Hepatocyte (in vitro differentiated cells): ENCODE measurements at places on chromosomes 7 and 10.

- DNase-seq = no peak
These were observed 157.4 kb downstream of the NXPH1 start for GRCh38 chr7:8590791-8591190.

DNA sequence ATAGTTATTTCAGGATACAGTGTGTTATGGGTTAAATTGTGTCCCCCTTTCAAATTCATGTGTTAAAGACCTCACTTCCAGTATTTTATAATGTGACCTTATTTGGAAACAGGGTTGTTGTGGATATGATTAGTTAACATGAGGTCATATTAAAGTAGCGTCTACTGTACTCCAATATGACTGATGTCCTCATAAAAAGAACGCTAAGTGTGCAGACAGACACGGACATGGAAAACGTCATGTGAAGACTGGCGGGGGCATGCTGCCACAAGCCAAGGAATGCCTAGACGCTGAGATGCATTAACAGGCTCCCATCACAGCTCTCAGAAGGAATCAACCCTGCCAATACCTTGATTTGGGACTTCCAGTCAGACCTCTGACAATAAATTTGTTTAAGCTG is 1.5 kb upstream of the WDR37 start:
- no peak for DNase-seq

DNA sequence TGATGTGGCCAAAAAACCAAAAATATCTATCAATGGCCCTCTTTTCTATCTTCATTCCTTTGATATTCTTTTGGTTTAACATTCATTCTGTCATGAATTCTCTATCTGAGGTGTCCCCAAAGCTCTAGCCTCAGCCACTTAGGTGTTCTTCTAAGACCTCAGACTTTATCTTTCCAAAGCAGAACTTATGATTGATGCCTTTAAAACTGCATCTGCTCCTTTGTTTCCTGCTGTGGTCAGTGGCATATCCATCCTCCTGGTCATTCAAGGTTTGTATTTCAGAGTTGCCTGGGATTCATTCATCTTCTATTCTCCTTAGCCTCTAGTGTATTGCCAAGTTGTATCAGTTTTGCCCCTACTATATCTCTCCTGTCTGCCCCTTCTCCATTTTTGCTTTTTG is 30.6 kb downstream of the FHIP2A start:
- DNase-seq = no peak

DNA sequence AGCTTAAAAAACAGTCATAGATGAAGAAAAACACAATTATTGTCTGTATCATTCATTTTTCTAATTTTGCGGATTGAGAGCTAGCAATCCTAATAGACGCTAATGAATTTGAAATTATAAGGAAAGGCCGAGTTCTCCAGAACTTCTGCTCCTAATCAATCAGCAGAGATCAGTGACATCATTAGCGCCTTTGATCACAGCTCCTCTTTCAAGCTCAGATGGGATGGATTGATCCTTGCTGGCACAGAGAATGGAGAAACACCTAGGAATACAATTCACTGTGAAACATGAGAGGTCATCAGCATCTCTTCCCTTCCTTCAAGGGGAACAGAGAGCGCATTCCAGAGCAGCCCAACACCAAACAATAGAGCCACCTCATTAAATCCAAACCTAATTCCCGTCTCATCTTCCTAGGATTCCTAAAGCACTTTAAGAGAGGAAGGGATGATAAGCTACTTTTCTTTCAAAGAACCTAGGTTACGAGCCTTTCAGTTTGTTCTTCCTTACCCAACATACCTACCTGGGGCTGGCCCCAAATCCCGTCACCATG is 24.4 kb downstream of the GLI3 start:
- DNase-seq = no peak

- DNase-seq = no peak
These were observed 23.1 kb downstream of the WNT8B start for GRCh38 chr10:100485801-100486495.

DNA sequence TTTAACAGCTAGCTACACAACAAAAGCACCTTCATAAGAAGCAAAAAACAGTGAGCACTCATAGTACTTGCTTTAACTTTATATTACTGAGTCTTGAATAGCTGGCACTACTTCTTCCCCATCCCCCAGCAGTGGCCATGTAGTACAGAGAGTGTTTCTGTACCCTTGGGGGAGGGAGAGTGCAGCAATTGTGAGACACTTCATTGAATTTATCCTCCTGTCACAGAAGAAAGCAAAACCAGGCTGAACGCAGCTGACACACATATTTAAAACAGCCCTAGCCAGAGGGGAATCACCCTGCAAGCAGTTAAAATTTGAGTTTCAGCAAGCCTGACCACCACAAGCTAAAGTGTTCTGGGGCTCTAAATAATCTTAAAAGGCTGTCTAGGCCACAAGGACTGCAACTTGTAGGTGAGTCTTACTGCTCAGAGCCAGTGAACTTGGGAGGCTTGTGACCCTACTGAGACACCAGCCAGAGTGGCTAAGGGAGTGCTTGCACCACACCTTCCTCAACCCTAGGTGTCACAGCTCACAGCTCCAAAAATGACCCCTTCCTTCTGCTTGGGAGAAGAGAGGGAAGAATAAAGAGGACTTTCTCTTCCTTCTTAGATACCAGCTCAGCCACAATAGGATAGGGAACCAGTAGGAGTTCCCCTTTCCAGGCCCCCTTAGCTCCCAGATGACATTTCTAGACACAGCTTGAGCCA is 97.7 kb upstream of the MEOX2 start:
- DNase-seq = no peak

- DNase-seq = no peak
These were observed 1.3 kb upstream of the DMBT1 start for GRCh38 chr10:122559228-122559627.

DNA sequence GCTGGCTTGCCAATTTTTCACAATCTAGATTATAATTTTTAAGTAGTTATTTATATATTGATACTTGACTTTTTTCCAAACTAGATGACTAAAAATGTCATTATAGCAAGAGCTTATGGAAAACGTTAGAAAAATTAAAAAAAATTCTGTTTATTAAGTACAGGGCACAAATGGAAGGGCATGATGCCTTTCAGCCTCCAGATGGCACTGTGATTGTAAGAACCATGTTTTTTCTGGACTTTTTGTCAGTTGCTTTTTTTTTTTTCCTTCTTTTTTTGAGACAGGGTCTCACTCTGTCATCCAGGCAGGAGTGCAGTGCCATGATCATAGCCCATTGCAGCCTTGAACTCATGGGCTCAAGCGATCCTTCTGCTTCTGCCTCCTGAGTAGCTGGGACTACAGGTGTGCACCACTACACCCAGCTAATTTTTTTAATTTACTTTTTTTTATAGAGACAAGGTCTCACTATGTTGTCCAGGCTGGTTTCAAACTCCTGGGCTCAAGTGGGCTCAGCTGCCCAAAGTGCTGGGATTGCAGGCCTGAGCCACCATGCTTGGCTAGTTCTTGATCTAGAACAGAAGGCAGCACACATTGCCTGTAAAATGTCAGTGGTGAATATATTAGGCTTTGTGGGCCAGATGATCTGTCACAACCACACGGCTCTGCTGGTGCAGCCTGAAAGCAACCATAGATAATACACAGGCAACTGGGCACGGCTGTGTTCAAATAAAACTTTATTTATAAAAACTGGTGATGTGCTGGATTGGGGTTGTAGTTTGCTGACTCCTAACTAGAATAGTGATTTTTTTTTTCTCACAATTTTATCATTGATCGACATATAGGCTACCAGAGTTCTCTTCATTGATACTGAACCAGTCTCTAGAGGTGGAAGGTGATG is 27.4 kb downstream of the UCMA start:
- peak; percentile 61 for DNase-seq

- DNase-seq = peak; percentile 67
These were observed 200.5 kb upstream of the KIAA1217 start for GRCh38 chr10:24008164-24009091.

- DNase-seq = no peak
These were observed 44.7 kb downstream of the GRK5 start for GRCh38 chr10:119252051-119252465.

GRCh38 chr7:8291397-8292141 is 29.6 kb upstream of the ICA1 start:
- DNase-seq = no peak

GRCh38 chr10:71094712-71095390 is 117.5 kb upstream of the UNC5B start:
- DNase-seq = no peak

DNA sequence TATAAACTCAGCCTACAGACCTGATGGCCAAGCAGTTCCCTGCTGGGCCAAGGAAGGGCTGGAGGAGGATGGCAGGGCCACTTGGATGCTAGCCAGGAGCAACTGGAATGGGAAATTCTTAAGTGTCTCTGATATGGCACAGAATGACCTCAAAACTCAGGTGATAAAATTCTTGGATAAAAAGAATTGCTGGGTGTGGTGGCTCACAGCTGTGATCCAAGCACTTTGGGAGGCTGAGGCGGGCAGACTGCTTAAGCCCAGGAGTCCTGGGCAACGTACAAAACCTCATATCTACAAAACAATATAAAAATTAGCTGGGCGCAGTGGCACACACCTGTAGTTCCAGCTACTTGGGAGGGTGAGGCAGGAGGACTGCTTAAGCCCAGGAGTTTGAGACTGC is 14.0 kb upstream of the PKD1L1 start:
- no peak for DNase-seq

DNA sequence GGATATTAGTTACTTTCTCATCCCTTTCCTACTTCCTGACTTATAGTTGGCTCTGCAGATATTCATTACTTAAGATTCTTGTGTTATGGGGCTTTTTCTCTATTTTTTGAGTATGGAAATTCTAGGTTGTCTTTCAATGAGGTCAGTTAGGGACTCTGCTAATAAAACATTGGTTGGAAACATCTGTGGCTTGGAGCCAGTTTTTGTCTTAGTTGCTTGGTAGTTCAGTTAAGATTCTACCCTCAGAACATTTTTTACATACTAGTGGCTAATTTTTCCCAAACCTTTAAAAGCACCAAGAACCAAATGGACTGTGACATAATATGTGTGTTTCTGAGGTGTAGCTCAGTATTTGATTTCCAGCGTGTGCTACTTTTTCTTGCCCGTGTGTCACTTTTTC is 305.6 kb upstream of the FZD1 start:
- no peak for DNase-seq

- peak; percentile 21 for DNase-seq
These were observed 1239.2 kb downstream of the REEP3 start for GRCh38 chr10:64760371-64760770.

DNA sequence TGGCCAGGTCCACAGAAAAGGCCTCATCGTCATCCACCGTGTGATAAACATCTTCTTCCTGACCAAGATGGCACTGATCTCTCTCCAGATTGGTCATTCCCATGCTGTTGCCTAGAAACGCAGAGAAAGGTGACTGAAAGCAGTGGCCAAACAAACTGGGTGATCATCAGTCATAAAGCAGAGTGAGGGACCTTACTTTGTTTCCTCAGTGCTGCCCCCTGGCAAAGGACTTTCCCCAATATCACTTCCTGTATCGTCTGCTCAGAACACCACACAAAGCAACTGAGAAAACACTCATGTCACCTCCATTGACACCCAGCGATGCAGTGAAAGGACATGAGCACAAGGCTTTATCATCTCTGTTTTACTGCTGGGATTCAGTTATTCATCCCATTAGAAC is 40.0 kb upstream of the TM9SF3 start:
- no peak for DNase-seq

GRCh38 chr10:77604063-77604462 is 33.5 kb downstream of the KCNMA1 start:
- DNase-seq = no peak

DNA sequence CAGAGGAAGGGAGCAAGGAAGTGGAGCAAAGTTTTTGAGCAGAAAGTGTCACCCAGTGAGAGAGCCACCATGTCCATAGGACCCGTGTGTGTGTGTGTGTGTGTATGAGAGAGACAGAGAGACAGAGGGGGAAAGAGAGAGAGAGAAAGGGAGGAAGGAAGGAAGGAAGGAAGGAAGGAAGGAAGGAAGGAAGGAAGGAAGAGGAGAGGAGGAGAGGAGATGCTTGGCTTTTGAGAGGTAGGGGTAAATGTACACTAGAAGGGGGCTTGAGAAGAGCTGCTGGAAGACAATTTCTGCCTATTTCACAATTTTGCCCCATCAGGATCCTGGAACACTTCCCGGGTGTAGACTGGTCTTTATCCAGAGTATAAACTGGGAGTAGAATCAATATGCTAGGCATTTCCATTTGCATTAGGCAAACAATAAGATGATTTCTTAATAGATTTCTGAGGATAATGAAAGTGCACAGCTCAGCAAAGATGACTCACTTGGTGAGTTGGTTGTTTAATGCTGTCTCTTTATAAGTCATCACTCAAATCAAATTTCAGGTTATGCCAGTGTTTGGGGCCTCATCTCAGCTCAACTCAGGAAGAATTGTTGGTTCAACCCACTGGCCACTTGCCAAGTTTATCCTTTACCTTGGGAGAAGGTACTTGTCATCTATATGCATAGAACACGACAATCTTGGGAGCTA is 70.0 kb upstream of the FAM13C start:
- DNase-seq = no peak

GRCh38 chr7:108232076-108232475 is 101.9 kb upstream of the LAMB4 start:
- no peak for DNase-seq

- DNase-seq = no peak
These were observed 60.4 kb downstream of the UPF2 start for GRCh38 chr10:11982253-11982652.

GRCh38 chr10:132618158-132618919 is 80.8 kb downstream of the INPP5A start:
- no peak for DNase-seq

DNA sequence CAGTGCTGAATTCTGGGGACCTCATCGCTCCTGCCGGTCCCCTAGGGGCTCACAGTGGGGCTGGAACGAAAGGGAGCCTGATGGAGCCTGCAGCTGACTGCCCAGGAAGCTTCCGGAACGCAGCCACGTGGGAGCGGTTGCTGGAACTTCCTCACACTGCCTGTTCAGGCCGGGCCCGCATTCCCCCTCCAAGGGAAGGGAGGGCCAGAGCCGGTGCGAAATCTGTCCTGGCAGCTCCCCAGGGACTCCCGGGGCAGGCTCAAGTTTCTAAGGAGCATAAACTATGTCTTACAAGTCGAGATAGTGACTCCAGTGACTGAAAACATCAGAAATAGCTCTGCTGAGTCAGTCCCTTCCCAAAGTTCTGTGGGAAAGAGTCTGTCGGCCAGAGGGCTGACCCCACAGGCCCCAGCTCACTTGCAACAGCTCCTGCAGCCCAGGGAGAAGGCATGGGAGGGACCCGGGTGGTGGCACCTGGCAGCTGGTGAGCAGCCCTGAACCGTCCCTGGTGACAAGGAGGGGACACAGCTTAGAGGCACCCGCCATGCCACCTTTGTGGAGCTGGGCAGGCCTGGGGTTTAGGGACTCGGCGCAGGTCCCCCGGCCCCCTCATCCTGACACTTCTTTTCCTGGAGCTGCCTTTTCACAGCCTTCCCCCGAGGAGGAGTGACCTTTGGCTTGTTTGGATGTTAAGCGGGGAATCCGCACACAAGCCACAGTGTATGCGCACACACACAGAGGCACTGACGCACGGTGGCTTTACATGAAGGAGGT is 47.6 kb downstream of the PDGFA start:
- DNase-seq = peak; percentile 83

GRCh38 chr10:121694966-121695643 is 96.9 kb upstream of the FGFR2 start:
- DNase-seq = no peak

GRCh38 chr10:74775099-74775498 is 51.3 kb upstream of the KAT6B start:
- DNase-seq = no peak
